ENCODE measurements at places on chromosomes 4 and X.
A peak's percentile ranks its signal among the peaks of the same experiment; 100 is the strongest.

DNA sequence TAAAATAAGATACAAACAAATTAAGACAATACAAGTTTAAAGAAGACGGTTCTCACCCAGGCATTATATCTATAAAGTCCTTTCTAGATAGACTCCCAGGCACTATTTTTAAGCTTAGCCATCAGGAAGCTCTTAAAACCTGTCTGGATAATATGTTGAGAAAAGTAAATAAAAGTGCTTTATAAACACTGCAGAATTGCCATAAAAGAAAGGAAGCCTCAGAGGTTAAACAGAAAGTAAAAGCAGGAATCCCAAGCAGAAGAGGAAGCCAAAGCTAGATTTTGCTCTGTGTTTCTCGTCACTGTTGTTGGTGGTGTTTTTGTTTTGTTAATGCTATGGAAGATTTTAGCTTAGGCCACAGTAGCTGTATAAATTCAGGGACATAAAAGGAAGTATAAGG, 1267.3 kb downstream of the PCDH19 start:
- no peak for DNase-seq

- DNase-seq = no peak
Observed at GRCh38 chrX:39816871-39817731, 280.7 kb downstream of the BCOR start.

- peak; percentile 21 for DNase-seq
Observed at GRCh38 chr4:181821039-181822004, 421.9 kb upstream of the TENM3 start.

DNA sequence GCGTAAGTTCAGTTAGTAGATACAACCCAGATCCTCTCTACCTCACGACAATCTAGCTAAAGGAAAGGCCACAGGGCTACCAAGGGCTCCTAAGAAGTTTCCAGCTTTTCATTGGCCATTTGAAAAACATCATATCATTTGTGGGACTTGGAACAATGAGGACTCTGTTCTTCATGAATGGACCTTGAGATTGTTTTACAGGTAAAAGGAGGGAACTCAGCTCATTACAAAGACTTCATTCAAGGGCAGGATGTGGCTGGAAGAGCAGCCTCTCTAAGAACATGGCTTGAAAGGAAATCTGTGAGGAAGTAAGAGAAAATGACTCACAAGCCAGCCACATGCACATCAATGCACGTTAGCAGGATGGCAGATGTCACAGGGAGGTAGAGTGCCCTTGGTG, 105.9 kb upstream of the SLC7A11 start:
- no peak for DNase-seq

GRCh38 chr4:41611881-41612871, 74.2 kb downstream of the LIMCH1 start:
- DNase-seq = no peak

DNA sequence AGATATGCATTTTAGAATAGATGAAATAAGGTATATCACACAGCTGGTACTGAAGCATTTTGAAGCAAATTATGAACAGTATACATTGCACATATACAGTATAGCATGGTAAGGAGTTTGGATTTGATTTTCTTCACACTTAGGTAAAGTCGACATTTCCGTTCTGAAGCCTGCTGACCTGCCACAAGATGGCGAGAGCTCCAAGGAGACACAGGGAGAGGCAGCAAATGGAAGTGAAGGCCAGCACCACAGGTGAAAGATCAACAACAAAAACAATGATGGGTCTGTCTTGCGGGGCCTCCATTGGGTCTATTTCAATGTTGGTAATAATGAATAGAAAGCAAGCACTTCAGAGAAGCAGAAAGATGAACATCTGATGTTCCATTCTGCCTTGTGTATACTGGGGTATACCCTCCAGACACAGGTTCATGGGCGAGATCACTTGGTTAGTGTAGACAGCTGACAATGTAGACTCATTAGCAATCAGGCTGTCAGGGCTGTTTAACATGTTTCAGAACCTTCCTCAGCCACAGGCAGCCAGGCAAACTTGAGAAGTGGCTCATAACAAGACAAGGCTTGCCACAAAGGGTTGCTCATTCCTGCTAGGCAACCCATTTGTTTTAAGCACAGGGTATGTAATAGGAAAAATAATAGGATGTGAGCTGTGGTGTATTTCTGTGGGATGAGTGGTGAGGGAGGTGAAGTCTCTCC, 21.4 kb upstream of the NOX1 start:
- DNase-seq = no peak
